ENCODE measurements at places on chromosomes 16 and 17.

DNA sequence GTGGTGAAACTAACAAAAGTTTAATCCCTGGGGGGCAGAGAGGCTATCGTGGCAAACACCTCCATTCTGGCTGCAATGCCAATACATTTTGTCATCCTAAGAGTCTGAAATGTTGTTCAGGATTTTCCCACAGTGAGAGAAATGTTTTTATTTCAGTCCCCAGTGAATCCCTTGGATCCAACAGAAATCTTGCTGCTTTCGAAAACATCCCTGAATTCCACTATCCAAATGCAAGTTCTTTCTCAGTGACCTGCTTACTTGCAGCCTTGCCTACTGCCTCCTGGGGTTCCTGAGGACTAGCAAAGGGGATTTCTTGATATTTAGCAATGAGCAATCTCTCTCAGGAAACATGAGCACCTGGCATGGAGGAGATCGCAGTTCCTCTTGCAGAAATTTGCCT lies 202.1 kb upstream of the IRX3 start:
- DNase-seq, result no peak

GRCh38 chr17:29207975-29208374 lies 27.8 kb upstream of the MYO18A start:
- DNase-seq, result no peak

DNA sequence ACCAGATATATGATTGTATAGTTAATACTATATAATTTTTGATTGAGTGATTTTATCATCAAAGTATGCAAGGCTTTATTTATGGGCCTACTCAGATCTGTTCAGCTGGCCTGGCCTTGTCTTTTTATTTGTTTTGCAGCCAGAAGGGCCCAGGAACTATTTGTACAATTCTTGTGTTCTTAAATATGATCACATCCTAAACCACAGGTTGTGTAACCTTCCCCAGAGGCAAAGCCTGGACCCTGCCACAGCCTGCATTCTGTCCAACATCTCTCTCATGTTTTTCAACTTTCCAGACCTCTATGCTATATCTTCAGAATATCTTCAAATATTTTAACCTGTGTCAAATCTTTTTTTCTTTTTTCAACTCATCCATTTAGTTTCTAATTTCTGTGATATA lies 410.4 kb upstream of the MON1B start:
- DNase-seq, result no peak

DNA sequence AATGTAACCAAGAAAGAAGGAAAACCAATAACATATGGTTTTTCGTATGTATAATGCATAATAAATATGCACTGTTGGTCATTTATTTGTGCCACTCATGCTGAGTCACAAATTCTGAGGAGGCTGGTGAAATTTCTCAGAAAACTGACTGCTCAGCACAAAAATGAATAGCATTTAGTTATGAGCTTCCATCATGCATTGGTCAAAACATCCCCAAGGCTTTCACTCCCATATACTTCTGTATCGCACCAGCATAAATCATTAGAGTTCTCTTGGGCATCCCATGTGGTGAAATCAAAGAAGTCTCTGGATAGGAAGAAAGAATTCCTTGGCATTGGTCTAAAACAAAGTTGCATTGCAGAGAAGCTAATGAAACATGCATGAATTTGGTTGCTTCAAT lies 785.6 kb upstream of the CDH8 start:
- no peak for DNase-seq

DNA sequence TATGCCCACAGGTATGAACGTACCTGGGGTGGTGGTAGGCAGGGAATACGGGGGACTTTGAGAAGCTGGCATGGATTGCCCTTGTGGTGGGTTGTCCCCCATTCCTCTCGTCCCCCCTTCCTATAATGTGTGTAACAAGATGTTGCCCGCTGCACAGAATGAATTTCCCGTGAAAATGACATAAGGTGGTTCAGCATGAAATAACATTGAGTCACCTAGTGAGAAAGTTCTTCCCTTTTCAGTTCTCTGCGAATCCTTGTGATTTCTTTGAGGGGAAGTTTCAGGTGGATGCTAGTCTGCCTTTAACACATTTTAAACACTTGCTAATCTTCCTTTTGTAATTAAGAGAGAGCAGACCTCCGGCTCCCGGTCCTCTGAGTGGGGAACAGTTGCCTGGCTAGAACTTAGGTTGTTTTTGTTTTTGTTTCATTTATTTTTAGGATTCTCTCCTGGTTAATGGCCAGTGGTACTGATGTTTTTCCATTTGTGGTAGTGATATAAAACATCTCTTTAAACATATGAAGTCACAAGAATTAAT lies 58.9 kb downstream of the RAP1GAP2 start:
- DNase-seq, result no peak

Data from AG10803 (cell line).